ENCODE measurements at places on chromosomes 6 and 20.

GRCh38 chr6:43216200-43216599 is 13.1 kb downstream of the DNPH1 start:
- DNase-seq, result no peak

DNA sequence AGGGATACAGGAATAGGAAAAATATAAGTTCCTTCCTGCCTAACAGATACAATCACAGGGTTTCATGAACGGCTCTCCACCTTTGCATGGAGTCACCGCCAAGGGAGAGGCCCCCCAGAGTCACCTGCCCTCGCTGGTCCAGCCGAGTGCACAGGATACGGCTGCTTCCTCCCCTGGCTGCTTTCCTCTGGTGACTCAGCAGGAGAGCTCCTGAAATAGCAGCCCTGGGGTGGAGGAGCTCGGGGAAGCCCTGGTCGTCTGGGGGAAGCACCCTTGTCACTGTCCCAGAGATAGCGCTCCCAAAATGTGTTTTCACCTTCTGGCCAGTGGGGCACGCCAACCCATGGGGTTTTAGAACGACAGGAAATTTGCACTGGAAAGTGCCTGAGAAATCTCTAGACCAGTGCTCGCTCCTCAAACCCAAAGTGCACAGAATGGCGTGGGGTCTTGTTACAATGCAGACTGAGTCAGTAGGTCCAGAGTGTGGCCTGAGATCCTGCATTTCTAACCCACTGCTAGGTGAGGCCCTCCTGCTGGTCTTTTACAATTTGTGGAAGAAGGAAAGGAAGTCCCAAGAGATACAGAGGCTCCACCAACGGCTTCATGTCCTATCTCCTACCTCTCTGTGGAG is 35.9 kb upstream of the FAM50B start:
- DNase-seq, result peak; percentile 32

DNA sequence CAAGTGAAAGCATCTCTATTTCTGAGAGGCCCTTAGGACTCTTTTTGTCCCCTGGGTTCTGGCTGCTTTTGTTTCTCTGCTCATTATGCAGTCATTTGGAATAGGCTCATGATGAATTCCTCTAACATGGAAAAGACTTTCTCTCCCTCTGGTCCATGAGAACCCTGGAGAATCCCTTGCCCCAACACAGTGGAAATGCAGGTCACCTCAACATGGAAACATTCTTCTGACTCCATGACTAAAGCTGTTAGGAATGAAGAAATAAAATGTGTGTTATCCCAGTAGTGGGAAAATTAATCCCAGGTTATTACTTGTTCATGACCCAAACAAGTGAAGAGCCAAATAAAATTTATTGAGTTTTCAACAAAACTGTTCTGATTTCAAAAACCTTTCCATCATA is 458.6 kb downstream of the EPM2A start:
- no peak for DNase-seq

GRCh38 chr20:16803965-16804792 is 56.0 kb downstream of the OTOR start:
- peak; percentile 22 for DNase-seq

- DNase-seq, result no peak
Measured at GRCh38 chr20:55667955-55668354, 337.4 kb downstream of the CBLN4 start.

DNA sequence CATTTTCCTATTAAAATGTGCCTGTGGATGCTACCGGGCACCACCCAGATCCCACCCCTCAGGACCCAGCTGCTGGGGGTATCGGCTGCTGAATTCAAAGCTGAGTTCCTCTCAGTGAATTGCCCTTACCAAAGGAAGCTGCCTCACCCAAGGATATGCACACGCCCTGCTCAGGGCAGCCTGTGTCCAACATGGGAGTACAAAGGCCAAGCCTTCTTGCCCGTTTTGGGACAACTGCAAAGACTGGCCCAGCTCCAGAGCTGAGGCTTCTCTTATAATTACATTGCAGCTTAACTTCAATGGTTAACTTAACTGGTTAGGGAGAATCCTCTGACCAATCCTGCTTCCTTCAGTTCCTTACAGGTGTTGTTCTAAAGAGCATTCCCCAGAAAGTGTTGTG is 19.8 kb upstream of the FANCE start:
- no peak for DNase-seq

- no peak for DNase-seq
Measured at GRCh38 chr6:79425589-79426311, 111.5 kb downstream of the LCA5 start.

GRCh38 chr6:72740135-72740534 is 118.3 kb downstream of the KCNQ5 start:
- DNase-seq, result peak; percentile 16

GRCh38 chr6:116876635-116877611 is at the start of gene RFX6:
RFX6 (plus strand) TSS chr6:116877242; CDS start chr6:116877276, 34 bp downstream.
- DNase-seq, result peak; percentile 5

- DNase-seq, result no peak
Measured at GRCh38 chr20:63253438-63254231, 628 bp downstream of the NKAIN4 start.

DNA sequence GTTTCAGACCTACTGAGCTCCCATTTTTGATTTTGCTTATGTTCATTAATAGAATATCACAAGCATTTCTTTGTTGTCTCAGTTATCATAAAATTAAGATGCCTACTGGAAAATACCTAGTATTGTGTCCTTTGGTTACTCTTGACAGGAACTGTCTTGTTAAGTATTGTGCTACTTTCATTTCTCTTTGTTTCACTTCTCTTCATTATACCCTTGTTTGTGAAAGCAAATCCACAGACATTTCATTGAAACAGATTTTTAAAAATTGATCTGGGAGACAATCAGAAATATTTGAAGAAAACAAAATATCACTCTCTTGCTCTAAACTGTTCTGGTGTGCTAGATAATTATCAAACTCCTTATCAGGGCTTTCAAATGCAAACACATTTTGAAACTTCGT is 290.5 kb upstream of the EYS start:
- no peak for DNase-seq

DNA sequence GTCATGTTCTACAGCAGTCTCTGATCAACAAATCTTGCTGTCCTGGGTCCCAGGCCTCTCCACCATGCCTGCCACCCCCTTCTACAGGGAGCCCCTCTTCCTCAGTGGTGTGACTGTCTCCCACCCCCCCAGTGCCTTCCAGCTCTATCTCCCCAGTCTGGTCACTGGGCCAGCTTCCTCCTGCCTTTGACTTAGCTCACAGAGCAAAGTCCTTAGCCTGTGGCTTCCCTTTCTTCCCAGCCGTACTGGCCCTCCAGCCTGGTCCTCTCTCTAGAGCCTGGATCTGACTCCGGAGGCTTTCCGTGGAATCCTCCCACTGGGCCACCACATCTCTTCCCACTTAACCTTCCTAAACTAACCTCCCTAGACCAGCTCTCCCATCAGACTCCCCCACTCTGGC is 17.0 kb downstream of the MAPK13 start:
- DNase-seq, result no peak

DNA sequence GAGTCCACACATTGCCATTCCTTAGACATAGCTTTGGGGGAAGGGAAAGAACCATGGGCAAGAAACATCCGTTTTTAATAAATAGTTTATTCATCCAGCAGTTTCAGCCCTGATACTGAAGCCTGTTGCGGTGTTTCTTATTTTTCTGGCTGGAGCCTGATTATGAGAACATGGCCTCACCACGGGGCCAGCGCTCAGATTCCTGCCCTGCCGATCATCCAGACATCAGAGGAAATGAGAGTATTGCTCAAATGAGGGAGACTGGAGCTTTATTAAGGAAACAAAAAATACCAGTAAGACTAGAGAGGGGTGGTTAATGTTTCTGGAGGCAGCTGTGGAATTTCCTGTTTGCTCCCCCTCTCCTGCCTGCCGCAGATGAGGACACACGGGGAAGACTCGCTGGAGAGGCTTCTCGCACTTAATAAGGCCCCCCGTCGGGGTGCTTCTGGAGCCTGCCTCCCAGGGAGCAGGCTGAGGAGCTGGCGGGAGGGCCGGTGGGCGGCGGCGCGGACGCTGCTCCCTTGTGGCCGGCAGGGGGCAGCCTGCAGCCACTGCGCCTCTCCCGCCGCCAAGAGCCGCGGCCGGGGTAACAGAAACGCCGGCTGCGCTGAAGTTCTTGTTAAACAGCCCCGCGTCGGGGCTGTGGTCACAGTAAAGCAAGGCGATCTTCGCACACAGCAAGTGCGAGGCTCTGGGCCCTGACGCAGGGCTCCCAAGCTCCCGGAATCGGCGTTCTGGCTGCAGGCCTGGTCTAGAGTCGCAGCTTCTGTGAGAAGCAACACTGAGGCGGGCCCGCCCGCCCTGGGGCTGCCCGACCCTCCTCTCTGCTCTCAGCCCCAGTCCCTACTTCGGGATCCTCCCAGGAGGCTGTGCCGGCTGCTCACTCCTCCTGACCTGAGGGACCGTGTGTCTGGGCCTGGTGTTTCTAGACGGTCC is 17.5 kb downstream of the LEMD2 start:
- peak; percentile 85 for DNase-seq

GRCh38 chr20:45098103-45098773 is 2.7 kb downstream of the KCNS1 start:
- no peak for DNase-seq

- DNase-seq, result no peak
Measured at GRCh38 chr20:56900252-56900651, 271.1 kb downstream of the TFAP2C start.

GRCh38 chr6:43829470-43829869 is 59.5 kb downstream of the VEGFA start:
- no peak for DNase-seq

GRCh38 chr6:25481267-25481666 is 170.7 kb upstream of the SCGN start:
- DNase-seq, result no peak

DNA sequence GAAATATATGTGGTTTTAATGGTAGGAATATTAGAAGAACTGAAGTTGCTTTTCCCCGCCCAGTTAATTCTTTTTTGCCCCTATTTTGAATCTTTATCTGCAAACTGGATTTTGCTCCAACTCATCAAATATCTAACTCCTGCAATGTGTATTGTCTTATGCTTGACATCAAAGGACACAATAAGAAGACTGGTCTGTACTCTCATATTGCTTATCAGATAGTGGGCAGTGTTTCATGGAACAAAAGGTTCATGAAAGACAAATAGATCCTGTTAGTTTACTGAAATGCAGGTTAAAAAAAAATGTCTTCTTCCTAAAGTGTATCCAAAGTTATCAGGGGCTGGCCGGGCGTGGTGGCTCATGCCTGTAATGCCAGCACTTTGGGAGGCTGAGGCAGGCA is 27.7 kb upstream of the GTF3C6 start:
- DNase-seq, result no peak

GRCh38 chr6:151376440-151376839 is 14.9 kb downstream of the ZBTB2 start:
- DNase-seq, result no peak

- DNase-seq, result no peak
Measured at GRCh38 chr6:43992783-43993644, 134.2 kb downstream of the MRPL14 start.

DNA sequence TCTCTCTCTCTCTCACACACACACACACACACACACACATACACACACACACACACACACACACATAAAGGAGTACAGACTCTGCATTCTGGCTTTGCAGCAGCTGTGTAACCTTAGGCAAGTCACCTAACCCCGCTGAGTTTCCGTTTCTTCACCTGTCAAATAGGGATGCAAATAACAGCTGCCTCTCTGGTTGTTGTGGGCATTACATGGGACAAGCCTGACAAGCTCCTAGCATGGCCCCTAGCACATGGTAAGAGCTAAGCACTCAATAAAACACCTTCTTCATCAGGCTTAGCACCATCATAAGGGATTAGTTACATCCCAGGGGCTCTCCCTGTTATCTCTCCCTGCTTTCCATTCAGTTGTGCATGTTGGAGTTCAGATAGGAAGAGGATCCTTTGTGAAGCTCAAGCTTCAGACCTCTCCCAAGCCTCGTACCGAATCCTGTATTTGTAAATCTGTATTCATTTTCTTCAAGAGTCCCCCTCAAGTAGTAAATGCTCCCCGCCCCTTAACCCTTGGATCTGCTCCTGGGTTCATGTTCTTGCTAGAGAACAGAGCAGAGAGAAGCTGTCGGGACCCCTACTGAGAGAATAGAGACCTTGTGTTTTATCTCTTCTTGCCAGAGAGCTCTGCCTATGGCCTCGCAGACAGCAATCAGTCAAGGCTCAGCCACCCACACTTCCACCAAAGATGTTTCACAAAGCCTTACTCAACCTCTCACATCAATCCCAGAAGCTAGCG is 2.2 kb downstream of the SLC13A3 start:
- no peak for DNase-seq

GRCh38 chr6:109167562-109167961 is 72.3 kb downstream of the CEP57L1 start:
- no peak for DNase-seq

DNA sequence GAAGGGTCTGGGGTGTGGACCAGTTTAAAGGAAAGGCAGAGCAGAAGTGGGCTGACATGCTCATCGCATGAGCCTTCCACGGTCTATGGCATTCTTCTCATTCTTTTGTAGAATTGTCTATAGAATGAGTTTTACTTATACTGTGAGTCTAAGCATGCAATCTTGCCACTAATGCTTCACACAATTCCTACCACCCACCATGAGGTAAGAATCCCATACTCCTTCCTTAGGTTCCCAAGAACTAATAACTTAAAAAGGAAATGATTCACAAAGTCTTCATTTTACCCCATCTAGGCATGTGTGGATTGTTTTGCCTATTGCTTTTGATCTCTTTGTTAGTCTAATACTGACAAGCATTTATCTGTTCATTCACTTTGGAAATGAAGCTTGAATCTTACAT is 195.2 kb downstream of the LY86 start:
- DNase-seq, result no peak

GRCh38 chr20:15378151-15378550 is 1040.7 kb upstream of the FLRT3 start:
- no peak for DNase-seq

- no peak for DNase-seq
Measured at GRCh38 chr6:107941199-107941598, 16.8 kb downstream of the SEC63 start.

GRCh38 chr6:70376628-70377027 is 36.7 kb upstream of the FAM135A start:
- DNase-seq, result no peak

DNA sequence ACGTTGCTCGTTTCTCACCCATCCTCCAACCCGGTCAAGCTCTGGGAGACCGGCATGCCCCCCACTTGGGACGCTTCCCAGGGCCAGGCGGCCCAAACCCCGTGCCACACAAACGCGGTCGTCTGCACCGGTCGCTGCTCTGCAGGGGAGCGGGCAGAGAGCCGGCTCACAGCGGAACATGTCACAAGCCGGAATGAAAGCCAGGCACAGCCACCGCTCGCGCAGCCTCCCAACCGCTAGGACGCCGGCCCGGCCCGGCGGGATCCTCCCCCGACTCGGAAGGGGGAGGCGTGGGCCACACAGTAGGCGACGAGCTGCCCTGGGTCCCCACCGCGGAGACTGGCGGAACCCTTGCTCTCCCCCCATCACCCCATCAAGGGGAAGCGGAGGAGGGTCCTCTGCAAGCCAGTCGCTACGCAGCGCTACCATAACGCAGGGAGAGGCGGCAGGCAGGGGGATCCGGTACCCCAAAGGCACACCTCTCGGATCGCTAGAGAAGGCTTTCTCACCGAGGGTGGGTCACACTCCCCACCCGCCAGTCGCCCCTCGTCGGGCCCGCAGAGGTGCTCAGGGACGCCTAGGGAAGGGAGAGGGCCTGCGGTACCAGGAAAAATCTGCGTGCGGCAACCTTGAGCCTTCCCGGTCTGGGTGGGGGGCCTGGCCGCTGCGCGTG is 768.4 kb upstream of the DEFB115 start:
- no peak for DNase-seq
